NCI-H524 (cell line): ENCODE measurements at places on chromosomes 5 and 9.

GRCh38 chr5:164597293-164597900 is 1092.0 kb downstream of the MAT2B start:
- DNase-seq = peak; percentile 27

GRCh38 chr9:121556580-121556979 is 56.9 kb upstream of the GGTA1 start:
- DNase-seq = no peak

DNA sequence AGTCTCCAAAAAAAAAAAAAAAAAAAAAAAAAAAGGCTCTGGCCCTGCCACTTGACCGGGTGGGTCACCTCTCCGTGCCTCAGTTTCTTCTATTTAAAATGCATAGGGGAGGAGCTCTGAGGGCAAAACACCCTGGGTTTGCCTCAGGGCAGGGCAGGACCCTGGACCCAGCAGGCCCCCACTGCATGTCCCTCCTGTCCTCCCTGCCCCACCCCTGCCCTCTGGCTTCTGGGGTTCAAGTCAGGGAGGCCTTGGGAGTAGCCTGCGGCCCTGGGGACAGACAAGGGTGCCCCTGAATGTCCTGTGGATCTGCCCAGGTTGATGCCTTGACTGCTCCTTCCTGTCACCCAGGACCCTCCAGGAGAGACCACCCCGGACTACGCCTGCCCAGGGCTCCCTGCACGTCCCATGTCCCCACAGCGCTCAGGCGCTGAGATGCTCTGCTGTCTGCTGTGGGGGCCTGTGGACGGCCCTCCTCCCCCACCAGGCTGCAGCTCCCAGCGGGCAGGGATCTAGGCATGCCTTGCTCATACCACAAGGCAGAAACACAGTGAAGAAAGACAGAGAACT is 35.4 kb downstream of the ADAMTS2 start:
- DNase-seq = no peak

- peak; percentile 25 for DNase-seq
Observed at GRCh38 chr9:95027914-95028852, 289.3 kb downstream of the FANCC start.

- DNase-seq = peak; percentile 71
Observed at GRCh38 chr9:128203707-128204551, 750 bp downstream of the DNM1 start.

- no peak for DNase-seq
Observed at GRCh38 chr9:92165484-92165883, 50.3 kb upstream of the SPTLC1 start.

DNA sequence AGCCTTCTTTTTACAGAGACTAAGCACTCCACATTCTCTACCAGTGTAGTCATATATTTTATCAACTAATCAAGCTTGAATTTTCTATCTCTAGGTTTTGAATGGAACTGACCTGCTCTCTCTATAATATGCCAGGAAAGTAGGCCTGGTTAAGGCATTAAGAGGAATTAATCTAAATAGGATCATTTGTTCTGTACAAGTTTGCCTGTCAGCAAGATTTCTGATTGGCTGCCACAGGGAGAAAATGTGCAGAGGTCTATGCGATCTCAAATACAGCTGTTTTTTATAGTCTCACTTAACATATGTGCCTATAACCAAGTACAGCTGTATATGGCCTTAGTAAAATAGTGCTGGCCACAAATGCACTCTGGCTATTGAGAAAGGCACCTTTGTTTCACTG is 418.8 kb downstream of the KDM4C start:
- DNase-seq = no peak

DNA sequence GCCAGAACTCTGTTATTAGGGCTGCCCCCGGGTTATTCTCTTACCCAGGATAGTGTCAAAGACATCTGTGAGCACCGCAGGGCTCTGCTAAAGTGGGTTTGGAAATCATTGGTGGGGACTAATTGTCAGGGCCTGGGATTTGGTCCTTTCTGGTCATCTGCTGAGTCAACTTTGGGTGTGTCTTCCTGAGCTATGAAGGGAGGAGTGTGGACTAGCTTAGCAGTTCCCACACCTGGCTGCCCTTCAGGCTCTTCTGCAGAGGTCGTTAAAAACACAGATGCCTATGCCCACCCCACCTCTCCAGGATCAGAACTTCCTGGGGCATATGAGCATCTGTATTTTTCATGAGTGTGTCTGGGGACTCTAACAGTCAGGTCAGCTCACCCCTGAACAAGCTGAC is 352.2 kb downstream of the SLIT3 start:
- no peak for DNase-seq

DNA sequence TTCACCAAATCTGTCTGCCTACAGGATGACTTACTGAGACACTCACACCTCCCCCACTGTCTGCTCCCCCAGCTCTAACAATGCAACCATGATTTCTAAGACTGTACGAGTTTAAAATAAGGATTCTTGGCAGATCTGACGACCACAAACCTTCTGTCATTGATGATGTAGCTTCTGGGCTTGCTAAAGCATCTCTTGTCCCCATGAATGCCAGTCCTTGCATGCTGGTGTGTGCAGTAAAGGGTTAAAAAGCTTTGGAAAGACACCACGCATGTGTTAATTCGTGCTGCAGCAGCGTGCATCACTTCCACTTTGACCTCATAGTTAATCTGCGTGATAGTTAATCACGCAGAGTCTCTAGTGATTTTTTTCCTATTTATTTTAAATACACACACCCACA is 411 bp upstream of the GABRG2 start:
- DNase-seq = no peak

- DNase-seq = no peak
Observed at GRCh38 chr5:110250755-110251154, 475.7 kb downstream of the TMEM232 start.

- DNase-seq = no peak
Observed at GRCh38 chr5:139046551-139046950, 151.6 kb downstream of the SIL1 start.

DNA sequence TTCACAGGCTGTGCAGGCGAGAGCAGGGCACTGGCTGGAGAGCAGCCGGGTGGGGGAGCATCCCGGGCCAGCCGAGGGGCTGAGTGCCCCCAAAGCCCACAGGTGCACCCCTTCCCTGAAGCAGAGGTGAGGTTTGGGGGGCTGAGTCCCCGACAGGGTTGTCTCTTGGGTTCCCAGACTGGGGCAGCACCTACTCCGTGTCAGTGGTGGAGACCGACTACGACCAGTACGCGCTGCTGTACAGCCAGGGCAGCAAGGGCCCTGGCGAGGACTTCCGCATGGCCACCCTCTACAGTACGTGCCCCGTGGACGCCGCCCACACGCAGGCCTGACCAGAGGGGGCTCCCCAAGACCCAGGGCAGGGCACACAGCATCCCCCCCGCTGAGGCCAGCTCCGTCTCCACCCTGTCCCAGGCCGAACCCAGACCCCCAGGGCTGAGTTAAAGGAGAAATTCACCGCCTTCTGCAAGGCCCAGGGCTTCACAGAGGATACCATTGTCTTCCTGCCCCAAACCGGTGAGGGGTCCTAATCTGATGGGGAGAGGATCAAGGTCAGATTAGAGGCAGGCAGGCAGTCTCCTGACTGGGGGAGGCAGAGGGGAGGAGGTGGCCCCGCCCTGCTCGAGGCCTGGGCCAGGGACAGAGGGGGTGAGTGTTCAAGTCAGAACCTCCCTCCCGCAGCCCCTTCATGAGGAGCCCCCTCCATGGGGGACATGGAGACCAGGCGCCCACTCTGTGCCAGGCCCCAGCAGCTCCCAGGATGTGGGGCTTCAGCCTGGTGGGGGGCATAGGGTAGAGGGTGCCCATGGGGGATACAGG is 2.7 kb downstream of the PTGDS start:
- DNase-seq = no peak

DNA sequence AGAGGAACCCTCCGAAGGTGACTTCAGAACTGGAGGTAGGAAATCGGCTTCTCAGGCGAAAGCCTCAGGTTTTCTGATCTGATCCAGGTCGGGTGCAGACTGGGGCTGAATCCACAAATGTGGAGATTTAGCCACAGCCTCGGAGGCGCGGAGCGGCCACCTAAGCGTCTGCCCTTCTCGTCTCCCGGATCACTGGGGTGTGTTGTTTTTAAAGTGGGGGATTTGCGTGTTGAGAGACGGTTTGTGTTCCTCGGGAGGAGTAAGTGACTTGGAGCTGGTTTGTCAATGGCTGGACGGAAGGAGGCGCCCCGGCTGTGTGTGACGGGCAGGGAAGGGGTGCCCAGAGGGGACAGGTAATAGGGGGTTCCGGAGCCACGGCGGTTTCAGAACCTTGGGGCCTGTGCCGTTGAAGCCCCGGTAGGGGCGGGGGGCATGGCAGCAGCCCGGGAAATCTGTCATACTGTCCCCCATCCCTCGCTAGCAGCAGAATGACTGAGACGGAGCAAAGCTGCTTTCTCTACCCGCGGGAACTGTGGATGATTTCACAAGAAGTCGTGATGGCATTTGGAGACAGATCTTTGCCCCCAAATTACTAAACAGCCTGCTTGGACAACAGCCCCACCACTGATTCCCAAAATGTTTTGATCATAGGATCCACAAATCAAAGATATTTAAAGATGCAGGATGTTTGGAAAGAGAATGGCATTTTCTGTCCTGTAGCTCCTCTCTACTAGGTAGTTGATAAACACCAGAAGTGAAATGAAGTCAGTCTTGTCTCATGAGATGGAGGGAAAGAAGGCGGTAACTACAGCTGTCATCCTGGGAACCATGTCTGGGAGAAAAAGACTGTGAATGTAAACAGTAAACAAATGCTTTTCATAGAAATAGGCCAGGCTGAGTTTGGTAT is 216.5 kb downstream of the PDZD2 start:
- peak; percentile 71 for DNase-seq

- no peak for DNase-seq
Observed at GRCh38 chr9:135144581-135145170, 57.2 kb downstream of the OLFM1 start.

DNA sequence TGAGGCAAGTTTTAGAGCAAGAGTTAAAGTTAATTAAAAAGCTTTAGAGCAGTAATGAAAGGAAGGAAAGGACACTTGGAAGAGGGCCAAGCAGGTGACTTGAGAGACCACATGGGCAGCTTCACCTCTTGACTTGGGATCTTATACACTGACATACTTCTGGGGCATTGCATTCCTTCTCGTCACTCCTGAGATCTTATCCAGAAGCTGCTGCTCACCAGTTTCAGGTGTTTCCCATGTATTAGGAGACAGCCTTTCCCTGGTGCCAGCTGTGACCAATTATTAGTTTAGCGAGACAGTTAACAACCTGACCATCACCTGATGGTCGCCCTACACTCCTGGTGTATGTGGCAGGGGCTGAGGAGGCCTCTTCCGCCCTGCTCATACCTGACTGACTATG is 382.1 kb downstream of the KDM4C start:
- DNase-seq = no peak

DNA sequence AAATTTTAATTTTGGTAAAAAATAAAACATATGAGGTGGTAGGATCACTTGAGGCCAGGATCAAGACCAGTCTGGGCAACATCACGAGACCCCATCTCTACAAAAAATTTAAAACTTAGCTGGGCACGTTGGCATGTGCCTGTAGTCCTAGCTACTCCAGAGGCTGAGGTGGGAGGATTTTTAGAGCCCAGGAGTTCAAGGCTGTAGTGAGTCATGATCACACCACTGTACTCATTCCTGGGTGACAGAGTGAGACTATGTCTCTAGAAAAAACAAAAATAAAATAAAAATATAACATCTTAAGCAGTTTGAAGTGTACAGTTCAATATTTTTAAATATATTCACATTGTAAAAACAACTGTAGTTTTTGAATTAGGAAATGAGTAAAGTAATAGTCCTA is 108.3 kb downstream of the SMIM15 start:
- no peak for DNase-seq

GRCh38 chr5:43016217-43016779 is 23.8 kb downstream of the ANXA2R start:
- DNase-seq = no peak

GRCh38 chr5:87129046-87129445 is 138.6 kb upstream of the RASA1 start:
- no peak for DNase-seq

DNA sequence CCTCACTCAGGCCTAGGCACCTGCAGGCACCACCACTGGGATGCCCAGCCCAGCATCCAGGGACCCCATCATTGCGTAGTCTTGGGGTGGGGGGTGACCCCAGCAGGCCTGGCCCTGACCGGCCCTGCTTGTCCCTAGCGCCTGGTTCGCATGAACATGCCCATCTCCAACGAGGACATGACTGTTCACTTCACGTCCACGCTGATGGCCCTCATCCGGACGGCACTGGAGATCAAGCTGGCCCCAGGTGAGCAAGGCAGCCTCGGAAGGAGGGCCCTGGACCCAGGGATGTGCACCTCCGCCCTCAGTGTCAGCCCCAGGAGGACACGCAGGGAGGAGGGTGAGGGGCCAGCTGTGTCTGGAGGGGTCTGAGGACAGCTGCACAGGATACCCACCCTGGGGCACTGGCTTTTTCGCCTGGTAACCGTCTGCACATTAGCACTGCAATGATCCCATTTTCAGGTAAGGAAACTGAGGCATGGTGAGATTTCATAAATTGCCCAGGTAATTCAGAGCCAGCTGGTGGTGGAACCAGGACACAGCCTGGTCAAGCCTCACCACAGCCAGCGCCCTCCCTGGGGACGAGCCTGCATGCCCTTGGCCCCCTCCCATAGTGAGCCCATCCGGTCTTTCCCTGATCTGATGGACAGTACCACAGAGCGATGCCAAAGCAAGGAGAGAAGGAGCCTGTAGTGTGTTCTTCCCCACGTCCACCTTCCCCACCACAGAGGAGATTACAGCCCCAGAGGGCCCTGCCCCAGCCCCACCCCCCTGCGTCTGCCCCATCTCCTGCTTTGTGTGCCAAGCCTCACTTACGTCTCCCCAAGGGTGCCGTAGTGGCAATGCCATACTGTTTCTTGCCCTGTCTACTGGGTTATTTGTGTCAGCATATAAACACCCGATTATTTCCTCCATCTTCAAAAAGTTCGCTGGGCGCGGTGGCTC is 228.3 kb downstream of the CACNA1B start:
- DNase-seq = no peak

- no peak for DNase-seq
Observed at GRCh38 chr9:97543561-97543960, 42.1 kb downstream of the TMOD1 start.
